ENCODE measurements at places on chromosomes 4 and X. TPM values are rescaled to one million over a fixed set of nuclear protein-coding genes. Genes with fewer than 3 reads are reported as not detected.

SOX3 gene
- total RNA-seq: not detected

CT45A1 gene
- total RNA-seq: not detected

- DNase-seq: peak; percentile 81
Observed at GRCh38 chr4:145734576-145735346, 54.8 kb downstream of the C4orf51 start.

- DNase-seq: no peak
Observed at GRCh38 chrX:120147537-120147936, 10.9 kb upstream of the RHOXF2 start.

DNA sequence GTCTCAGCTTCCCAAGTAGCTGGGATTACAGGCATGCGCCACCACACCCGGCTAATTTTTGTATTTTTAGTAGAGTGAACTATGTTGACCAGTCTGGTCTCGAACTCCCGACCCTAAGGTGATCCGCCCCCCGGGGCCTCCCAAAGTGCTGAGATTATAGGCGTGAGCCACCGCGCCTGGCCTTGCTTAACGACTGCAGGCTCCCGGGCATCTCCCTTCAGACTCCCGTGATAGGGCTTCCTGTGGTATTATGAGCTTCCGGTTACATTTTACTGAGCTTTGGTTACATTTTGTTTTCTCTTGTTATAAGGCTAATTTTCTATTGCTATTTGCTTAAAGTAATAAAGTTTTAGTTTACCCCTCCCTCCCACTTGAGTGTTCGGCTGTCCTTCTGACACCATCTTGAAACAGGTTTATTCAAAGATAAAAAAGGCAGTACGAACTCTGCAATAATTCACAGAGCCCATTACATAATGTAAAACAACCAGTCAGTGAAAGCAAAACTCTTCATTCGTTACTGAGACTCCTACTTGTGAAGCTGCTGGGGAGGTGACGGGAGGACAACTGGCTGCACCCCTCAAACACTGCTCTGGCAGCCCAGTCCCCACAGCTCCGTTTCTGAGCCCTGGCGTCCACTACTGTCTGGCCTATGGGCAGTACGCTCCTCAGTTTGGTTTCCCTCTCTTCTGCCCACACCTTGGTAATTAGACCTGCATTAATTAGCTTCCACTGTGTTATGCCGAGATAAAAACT, 795.7 kb upstream of the SLIT2 start:
- DNase-seq: no peak

- no peak for DNase-seq
Observed at GRCh38 chr4:2043396-2044118, 15.6 kb upstream of the NAT8L start.
